ENCODE measurements at places on chromosomes 6 and 20.

DNA sequence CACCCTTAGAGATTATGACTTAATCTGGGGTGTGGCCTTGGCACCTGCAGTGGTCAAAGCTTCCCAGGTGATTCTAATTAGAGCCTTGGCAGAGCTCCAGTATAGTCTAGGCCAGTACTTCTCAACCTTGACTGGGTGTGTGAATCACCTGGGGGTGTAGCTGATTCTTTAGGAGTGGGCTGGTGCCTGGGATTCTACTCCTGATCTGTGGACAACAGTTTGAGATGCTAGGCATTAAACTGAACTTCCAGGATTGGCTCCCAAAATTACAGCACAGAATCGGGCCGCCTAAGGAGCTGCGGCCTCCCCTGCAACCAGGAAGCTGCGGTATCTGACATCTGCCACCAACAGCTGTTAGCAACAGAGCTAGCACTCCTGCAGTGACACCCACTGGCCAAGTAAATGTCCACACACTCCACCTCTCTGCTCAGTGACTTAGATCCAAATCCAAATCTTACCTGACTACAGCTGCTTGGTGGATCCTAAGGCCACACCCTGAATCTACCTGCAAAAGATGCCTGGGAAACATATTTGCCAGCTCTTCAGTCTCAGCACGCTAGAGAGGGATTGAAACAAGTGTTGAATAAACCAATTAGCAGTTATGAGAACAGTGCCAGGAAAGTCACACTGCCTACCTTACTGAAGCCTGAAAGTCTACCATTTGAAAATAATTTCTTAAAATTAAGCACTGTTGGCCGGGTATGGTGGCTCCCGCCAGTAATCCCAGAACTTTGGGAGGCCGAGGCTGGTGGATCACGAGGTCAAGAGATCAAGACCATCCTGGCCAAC, 126.7 kb downstream of the UNC5CL start:
- no peak for DNase-seq

DNA sequence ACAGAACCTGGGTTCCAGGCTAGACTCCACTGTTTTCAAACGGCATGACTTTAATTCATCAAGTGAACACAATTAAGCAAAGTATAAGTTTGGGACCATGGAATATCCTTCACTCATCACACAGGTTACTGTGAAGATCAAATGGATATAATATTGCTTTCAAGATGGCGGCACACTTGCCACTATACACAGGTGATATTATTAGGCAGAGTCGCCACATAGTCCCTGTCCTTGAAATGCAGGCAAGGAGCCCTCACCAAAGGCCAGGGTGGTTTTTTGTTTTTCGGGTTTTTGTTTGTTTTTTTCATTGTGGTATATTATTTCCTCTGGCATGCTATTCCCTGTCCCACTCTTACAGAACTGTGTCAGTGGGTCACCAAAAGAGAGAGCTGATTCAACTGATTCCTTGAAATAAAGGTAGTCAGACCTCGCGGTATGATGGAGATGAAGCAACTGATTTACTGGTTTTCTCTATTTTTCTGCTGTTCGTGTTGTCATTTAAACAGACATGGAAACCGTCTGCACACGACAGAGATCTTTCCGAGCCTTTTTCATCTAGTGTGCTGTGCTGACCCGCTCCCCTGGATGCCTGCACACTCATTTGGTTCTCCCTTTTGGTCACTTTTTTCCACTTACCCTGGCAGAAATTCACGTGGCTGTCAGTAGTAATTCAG, 29.7 kb downstream of the MYB start:
- no peak for DNase-seq

- DNase-seq, result no peak
These were observed 557.3 kb upstream of the CDH4 start for GRCh38 chr20:60694763-60695162.

- DNase-seq, result no peak
These were observed 30.4 kb downstream of the PSMB1 start for GRCh38 chr6:170522565-170523183.

- no peak for DNase-seq
These were observed 33.1 kb upstream of the IRF4 start for GRCh38 chr6:358432-358831.

GRCh38 chr20:37915800-37916570, 13.1 kb downstream of the VSTM2L start:
- no peak for DNase-seq

DNA sequence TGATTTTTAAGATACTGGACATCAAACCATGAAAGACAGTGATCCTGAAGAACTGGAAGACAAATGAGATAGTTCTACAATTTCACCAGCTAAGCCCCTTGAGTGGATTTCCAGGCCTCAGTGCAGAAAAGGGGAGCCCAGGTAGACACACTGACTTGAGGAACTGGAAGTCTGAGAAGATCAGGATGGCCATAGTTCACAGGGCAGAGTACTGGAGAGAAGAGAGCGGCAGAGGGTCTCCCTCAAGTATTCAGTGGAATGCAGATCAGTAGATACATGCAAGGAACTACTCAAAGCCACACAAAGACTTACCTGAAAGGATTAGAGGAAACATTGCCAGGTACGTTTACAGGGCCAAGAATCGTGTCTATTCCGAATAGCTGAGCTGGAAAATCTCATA, 224.3 kb downstream of the LRFN2 start:
- DNase-seq, result no peak

GRCh38 chr6:136235233-136235564, 14.9 kb downstream of the MTFR2 start:
- no peak for DNase-seq

DNA sequence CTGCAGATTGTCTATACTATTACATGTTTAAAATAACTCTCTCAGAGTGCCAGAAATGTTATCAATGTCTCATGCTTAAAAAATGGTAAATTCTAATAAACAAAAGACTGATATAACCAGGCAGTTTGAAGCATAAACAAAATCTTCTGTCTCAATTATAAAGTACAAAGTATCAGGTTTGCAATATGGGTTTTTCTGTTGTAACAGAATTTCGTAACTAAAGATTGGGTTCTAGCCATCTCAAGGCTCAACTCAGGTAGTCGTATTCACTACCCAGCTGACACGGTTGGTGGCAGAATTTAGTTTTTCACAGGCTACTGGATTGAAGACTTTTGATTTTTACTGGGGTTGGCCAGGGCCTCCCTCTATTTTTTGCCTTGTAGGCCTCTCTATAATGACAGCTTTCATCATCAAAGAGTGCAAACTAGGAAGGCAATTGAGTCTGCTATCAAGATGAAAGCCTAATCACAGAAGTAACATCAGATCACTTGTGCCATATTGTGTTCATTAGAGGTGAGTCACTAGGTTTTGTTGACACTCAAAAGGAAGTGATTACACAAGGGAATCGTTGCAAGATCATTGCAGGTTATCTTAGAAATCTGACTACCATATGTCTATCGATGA, 3.6 kb downstream of the CYP39A1 start:
- DNase-seq, result no peak

DNA sequence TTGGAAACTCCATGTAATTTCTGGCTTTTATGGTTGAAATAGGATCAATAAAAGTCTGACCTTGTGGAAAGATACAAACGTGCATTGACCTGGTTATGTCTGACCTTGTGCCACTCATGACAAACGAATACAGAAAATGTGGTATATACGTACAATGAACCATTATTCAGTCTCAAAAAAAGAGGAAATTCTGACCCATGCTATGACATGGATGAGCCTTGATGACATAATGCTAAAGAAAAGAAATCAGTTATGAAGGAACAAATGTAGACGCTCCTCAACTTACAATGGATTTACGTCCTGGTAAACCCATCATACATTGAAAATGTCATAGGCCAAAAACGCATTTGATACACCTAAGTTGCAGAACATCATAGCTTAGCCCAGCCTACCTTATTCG, 309.7 kb upstream of the SULF2 start:
- no peak for DNase-seq

All from osteocyte (in vitro differentiated cells).